ENCODE measurements at places on chromosomes 2 and 18.

DNA sequence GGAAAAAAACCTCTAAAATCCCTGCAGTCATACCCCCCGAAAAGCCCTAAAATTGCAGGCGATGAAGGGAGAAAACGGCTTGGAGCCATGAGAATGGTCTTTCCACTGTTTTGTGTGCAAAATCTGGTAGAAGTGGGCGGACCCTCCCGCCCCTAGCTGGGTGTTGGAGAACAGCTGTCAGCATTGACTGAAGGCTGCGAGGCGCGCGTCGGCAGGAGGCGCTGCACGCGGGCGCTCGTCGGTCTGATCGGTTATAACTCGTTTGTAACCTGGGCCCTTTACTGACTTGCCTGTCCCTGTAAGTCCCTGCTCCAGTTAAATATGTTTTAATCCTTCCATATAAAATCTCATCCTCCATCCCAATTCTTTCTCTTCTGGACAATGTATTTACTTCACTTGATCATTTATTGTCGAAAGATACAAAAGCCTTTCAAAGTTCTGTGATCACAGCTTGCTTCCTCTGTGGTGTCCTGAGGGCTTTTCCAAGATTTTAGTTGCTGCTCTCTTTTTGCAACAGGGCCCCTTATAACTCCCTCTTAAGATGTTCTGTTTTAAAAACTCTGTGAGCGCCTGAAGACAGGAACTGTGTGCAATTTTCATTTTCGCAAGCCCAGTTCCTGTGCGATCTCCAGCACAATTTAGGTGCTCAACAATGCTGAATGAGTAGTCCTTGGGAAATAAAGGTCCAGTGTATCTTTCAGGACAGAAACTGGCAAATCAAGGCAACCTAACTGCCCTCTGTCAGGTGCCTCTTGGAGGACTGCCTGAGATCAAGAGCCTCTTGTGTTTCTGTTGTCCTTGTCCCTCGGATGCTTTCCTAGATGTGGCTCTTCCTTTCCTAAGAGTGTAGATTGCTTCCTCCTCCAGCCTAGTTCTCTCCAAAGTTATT is 918 bp upstream of the HNRNPLL start:
- DNase-seq, result peak; percentile 80

DNA sequence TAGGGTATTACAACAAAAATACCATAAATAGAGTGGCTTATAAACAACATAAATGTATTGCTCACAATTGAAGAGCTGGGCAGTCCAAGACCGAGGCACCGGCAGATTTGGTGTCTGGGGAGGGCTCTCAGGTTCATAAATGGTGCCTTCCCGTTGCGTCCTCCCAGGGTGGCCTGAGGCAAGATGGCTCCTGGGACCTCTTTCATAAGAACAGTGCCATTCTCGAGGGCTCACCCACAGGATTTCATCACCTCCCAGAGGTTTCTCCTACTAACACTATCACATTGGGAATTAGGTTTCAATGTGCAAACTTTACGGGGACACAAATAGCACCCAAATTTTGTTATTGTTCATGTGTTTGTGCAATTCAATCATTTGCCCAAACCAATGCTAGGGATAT is 793.5 kb upstream of the HS6ST1 start:
- DNase-seq, result no peak

- peak; percentile 46 for DNase-seq
These were observed 49.4 kb downstream of the TSPYL6 start for GRCh38 chr2:54206596-54206995.

DNA sequence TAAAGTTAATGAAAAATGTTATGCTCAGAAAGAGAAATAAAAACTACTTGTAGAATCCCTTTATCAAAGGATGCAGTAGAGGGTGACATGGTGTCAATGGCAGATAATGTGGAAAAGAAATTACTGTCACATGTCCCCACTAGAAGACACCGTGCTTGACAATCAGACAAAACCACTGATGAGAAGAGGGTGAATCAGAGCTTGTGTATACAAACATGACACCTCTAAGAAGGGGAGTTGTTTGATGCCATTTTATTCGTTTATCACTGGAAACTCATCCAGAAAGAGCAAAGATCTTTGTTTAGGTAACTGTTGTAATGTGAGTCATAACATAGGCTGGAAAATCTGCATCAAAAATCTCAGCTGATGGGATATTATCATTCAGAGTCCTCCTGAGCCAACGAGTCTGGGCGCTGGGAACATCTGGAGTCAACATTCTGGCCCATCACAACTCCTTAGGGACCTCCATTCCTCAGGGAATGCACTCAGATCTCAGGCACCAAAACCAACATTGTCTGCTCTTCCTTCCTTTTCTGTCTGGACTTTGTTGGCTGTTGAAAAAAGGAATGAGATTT is 49.5 kb upstream of the RAB12 start:
- no peak for DNase-seq

- no peak for DNase-seq
These were observed 546.4 kb upstream of the SOX11 start for GRCh38 chr2:5145801-5146200.

GRCh38 chr2:212940816-212941215 is 210.6 kb downstream of the IKZF2 start:
- peak; percentile 53 for DNase-seq

DNA sequence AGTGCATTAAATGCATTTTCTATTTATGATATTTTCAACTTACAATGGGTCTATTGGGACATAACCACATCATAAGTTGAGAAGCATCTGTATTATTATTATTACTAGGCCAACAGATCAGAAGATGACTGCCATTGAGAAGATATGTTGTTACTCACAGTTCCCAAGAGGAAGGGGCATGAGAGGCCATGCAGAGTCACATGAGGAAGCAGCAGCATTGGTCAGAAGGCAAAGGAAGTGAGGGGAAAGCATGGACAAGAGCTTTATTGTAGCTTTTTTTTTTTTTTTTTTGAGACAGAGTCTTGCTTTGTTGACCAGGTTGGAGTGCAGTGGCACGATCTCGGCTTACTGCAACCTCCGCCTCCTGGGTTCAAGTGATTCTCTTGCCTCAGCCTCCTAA is 66.2 kb upstream of the LCLAT1 start:
- DNase-seq, result no peak
